GM10248 (cell line): ENCODE measurements at places on chromosomes 3 and 15.

- no peak for DNase-seq
Measured at GRCh38 chr15:36263666-36264065, 315.8 kb upstream of the CDIN1 start.

- DNase-seq: no peak
Measured at GRCh38 chr3:157429708-157430107, 6.9 kb upstream of the PTX3 start.

DNA sequence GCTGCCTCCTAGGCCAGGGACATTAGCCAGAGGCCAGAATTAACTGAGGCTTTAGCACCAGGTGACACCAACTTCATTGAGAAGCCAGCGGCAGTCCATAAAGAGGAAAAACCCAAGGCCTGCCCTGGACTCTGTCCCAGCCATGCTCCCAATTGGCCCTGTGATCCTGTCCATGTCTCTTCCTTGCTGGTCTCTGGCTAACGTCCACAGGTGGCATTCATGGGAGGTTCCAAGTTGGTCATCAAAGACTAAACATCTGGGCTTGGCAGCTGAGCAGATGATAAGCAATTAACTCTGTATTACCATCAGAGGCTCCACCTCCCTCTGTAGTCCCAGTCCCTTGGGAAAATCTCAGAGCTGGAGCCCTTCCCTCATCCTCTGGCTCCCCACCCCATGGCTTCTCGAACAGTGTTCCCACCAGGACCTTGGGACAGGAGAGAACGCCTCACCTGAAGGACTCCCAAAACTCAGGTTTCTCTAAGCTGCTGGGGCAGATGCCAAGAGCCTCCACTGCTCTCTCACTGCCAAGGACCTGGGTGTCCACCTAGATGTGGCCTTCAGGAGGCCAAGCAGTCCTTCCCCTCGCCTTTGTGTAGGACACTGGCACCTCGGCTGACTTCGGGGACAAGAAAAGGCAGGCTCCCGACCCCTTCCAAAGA is 40.4 kb downstream of the GOLGA6A start:
- no peak for DNase-seq

DNA sequence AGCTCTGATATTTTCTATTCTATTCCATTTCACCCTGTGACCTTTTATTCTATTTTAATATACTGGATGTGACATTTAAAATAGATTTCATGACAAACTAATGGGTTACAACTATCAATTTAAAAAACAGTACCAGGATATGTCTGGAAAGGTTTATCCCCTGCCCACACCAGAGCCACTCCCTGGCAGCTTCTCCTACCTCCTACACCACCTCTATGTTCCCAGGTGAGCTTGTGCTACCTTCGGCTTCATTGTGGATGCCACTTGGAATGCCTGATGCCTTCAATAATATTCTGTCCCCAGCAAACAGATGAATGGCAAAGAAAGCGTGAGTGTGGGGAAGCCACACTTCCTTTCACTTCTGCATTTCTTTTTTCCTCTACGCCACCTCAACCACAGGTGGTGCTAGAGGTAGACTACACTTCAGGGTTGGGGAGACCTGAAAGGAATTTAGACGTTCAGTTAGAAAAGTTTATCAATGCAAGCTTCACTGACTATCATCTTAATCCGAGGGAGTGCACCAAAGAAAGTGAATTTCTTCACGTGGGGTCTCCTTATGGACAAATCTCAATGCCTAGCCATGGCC is 213.0 kb downstream of the SSR3 start:
- DNase-seq: peak; percentile 58

DNA sequence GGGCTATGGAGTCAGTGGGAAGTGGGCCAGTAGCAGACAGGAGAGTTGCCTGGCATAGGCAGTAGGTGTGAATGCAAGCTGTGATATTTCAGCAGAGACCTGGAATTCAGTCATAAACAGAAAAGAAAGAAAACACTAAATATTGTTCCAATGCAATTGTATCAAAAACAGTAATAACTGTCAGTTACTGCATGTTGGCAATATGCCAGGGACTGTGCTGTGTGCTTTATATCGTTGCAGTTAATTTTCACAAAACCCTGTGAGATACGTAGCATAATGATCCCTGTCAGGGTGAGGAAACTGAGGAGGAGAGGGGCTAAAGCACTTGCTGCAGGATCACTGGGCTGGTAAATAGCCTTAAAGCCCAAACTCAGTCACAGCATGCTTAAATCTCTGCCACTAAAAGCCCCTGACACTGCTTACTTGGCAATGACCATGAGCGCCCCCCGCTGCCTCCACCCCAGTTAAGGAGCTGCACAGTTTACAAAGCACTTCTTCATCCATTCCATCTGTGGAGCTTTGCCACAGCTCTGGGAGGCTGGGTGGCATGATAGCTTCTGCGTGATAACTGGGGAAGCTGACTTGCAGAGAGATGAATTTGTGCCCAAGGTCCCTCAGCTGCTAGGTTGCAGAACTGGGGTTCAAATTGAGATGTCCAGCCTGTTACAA is 3.9 kb downstream of the SLC6A1 start:
- DNase-seq: no peak

- no peak for DNase-seq
Measured at GRCh38 chr15:29364426-29365078, 94.9 kb upstream of the NSMCE3 start.

- no peak for DNase-seq
Measured at GRCh38 chr15:89199746-89200145, 21.6 kb downstream of the RLBP1 start.

GRCh38 chr3:71584394-71585011 is 975 bp upstream of the FOXP1 start:
- peak; percentile 17 for DNase-seq

GRCh38 chr15:62135532-62136134 is 29.5 kb downstream of the C2CD4B start:
- DNase-seq: no peak
